Stimulated activated CD4-positive, alpha-beta T cell treated with anti-CD3 and anti-CD28 coated beads, Interleukin-2, amount 100 ng/mL, for 24 hours (primary cell): ENCODE measurements at places on chromosomes 16 and 17.

GRCh38 chr17:78281249-78281845 lies 49.9 kb downstream of the TMEM235 start:
- DNase-seq = no peak

DNA sequence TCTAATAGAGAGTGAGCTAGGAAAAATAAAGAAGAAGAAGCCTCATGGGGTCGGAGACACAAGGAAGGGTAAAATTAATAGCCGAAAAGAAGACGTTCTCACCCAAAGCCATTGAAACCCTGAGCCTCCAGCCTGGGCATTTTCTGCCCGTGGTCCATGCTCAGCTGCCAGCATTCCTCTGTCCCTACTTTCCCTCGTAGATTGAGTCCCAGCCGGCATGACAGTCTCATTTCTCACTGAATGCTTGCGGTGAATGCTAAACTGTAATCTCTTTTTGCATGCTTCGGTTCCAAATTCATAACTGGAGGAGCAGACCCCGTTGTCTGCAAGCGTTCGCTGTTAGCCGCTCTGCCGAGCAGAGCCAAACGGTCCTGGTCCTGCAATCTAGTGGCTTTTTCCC lies 54.0 kb upstream of the COX10 start:
- DNase-seq = no peak

GRCh38 chr17:79629548-79630049 lies 18.7 kb upstream of the RBFOX3 start:
- DNase-seq = no peak

GRCh38 chr16:53821957-53822625 lies 118.1 kb downstream of the FTO start:
- DNase-seq = no peak

- DNase-seq = no peak
Measured at GRCh38 chr17:34719569-34719968, 140.2 kb downstream of the TMEM132E start.

DNA sequence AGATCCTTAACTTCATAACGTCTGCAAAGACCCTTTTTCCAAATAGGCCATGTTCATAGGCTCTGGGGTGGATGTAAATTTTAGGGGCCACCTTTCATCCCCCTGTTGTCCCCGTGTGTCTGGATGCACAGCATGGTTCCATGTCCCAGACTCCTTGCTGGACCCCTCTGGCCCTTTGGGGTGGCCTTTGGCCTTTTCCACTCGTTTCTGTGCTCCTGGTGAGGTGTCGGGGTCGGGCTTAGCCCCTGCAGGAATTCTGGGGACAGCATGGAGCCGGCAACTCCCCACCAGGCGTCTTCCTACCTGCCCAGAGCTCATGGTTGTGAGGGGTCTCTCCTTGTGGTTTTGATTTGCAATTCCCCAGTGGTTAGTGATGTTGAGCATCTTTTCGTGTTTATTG lies 183.5 kb downstream of the SEC14L1 start:
- DNase-seq = no peak

- DNase-seq = no peak
Measured at GRCh38 chr17:56798916-56799315, 34.8 kb downstream of the C17orf67 start.

DNA sequence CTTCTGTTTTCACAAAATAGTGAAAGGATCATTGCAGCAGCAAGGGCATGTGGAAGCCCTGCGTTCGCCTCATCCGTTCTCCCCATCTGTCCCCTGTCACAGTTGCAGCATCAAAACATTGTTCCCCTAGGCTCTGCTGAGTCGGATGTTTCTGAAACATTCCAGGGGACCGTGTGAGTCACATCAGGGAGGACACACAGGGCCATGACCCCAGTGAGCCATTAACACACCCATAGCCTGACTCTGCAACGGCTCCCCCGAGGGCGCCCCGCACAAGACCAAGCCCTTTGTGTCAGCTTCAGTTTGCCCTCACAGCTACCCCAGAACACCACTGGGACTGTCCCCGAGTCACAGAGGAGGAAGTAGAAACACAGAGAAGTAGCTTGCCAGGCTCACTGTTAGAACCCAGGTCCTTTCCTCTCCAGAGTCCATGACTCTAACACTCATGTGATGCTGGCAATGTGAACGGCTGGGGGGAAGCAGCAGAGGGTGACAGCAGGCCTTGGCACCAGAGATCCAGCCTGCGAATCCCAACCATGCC lies 63.3 kb upstream of the HSBP1 start:
- no peak for DNase-seq

GRCh38 chr17:81167194-81167524 lies 1.1 kb upstream of the AATK start:
- DNase-seq = no peak

- DNase-seq = no peak
Measured at GRCh38 chr16:1288813-1289476, 20.5 kb upstream of the UBE2I start.

DNA sequence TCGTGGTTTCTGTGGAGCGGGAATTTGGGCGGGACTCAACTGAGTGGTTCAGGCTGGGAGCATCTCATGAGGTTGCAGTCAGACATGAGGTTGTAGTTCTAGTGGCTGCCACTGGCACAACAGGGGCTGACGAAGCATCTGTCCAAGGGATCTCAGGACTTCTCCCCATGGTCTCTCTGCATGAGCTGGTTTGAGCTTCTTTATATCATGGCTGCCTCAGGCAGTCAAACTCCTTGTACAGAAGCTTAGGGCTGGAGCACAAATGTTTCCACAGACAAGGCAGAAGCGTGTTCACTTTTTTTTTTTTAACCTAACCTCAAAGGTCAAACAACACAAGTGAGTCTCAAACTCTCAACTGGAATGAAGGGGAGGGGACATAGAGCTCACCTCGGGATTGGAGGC lies 243.3 kb downstream of the MSI2 start:
- DNase-seq = no peak
